ENCODE measurements at places on chromosomes 3 and 15.

GRCh38 chr3:183129243-183129642 is 29.9 kb upstream of the MCCC1 start:
- DNase-seq = no peak

GRCh38 chr3:117490716-117491115 is 781.1 kb downstream of the TUSC7 start:
- DNase-seq = no peak

DNA sequence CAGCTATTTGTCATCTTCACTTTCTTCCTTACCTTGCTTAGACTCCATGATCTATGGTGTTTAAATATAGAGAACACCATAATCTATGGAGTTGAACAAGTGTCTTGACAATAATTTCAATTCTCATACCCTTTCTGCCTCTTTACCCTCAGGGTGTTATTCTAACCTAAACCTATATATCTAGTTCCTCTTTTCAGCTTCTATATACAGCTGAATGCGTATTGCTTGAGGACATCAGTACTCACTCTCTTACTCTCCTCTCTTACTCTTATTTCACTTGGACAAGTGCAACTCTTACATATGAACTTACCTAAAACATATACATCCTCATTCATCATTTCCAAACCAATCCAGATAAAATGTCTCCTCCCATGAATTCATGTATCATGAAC is 187.1 kb downstream of the RAP2B start:
- no peak for DNase-seq

GRCh38 chr3:124860599-124860998 is 26.6 kb downstream of the ITGB5 start:
- DNase-seq = peak; percentile 92

DNA sequence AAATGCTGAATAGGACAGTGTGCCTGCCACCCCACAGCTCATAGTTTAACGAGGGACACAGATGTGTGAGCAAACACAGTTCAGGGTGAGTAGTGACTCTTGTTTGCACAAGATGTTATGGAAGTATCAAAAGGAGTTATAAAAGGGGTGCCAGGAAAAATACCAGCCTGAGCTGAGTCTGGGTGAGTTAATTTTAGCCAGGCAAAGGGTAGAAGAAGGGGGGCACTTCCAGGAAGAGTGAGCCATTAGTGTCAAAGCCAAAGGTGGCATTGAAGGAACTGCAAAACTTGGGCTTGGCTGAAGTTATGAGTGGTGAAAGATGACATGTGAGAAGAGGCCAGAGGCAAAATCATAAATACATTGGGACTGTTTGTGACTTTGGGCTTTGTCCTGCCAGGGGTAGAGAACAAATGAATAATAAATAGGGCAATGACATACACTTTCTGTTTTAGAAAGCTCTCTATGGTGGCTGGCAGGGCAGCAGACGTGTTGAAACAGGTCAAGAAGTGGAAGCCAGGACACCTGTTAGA is 1.9 kb upstream of the SPPL2A start:
- no peak for DNase-seq

GRCh38 chr3:42819351-42819965 is 10.2 kb downstream of the ACKR2 start:
- DNase-seq = no peak

DNA sequence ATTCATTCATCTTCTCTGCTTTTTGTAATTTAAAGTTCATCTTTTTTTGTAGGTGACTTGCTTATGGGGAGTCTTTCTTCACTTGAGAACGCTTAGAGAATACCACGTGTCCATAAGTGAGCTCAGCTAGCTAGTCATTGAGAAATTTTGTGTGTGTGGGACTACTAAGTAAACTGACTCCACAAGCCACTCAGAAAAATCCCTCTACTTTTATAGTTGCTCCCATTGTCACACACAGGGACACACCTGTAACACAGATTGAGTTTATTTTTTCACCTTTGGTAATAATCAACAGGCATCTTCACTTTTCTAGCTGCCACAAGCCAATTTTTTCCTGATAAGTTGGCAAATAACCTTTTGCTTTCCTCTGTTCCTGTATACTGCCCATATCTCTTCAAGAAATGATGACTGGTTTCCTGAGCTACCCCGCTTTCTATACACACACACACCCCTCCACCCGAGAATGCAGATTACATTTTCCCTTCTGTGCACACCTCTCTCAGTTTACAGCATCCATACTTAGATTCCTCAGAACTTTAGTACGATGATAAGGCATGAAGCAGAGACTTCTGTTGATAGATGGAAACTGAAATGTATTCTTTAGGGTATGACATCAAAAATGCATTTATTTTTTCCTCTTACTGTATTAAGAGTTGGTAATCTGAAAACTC is 4.6 kb downstream of the TSC22D2 start:
- peak; percentile 37 for DNase-seq

- DNase-seq = no peak
Observed at GRCh38 chr3:151203051-151203420, at the start of gene GPR171. Gene GPR171 (minus strand): TSS chr3:151203216. CDS start chr3:151199386, 3,830 bp downstream.

GRCh38 chr3:41369838-41370237 is 170.5 kb downstream of the CTNNB1 start:
- peak; percentile 7 for DNase-seq

All from BJ (cell line).